ENCODE measurements at places on chromosomes 5 and 9.

DNA sequence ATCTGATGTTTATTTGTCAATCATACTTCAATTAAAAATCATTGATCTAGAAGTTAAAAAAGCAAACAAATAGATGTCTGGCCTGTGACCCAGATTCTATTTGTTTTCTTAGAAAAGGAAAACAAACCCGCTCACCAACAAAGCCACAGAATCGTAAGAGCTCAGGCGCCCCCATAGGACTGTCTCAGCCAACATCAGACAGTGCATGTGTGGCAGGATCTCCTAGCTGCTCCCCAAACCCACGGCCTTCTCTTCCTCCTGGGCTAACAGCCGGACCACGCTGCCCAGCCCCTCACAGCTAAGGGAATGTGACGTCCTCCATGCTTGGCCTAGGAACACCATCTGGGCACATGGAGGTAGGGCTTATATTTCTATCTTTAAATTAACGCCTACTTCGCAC is 19.4 kb downstream of the OR2Y1 start:
- no peak for DNase-seq

DNA sequence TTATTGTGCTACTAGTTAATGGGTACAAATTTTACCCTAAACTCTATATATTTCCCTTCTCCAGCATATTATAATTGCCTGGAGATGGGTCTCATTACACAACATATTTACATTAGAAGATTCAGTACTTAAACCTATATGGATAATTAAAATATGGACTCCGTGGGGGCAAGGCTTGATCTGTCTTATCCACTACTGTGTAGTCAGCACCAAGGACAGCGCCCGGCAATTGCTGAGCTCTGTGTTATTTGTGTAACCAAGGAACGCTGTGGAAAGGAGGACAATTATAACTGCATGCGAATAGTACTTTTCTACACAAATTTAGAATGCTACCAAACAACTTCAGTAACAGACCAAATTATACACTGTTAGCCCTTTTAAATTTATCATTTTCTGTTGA is 77.7 kb downstream of the DNAH5 start:
- no peak for DNase-seq

DNA sequence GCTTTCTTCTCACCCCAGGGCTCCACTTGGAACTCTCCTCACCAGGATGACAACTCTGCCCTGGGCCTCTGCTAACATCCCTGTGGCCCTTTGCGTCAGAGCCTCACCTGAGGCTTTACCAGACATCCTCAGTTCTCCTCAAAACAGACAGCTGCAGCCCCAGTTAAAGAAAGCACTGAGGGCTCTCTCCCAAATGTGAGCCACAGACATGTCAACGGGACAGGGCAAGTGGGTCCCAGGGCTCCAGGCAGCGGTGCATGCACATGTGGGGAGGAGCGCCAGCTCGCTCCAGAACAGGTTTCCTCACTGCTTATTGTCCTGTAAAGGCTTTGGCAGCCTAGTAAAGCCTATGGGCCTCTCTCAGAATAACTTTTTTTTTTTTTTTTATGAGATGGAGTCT is 37.3 kb downstream of the IPPK start:
- no peak for DNase-seq

- no peak for DNase-seq
These were observed at the start of gene ABCA1 for GRCh38 chr9:104927912-104928740. ABCA1 (minus strand) TSS chr9:104928155; CDS start chr9:104903679, 24,476 bp downstream.

DNA sequence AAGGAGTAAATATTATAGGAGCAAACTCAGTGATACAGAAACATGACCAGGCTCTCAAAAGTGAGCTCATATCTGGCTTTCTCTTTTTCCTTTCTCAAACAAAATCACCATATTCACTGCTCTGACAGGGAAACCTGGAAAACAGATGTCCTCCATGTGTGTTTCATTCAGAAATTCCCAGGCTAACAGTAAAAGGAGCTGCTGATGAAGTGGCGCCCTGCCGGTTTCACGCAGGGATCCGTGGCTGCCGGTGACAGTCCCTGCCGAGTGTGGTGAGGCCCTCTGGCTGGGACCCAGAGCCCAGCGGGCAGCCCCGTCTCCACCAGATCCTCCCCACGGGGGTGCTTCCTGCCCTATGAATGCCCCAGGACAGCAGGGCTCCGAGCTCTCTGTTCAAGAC is 208.1 kb downstream of the GNA14 start:
- peak; percentile 42 for DNase-seq

GRCh38 chr9:124437086-124437485 is 13.2 kb upstream of the ADGRD2 start:
- no peak for DNase-seq

DNA sequence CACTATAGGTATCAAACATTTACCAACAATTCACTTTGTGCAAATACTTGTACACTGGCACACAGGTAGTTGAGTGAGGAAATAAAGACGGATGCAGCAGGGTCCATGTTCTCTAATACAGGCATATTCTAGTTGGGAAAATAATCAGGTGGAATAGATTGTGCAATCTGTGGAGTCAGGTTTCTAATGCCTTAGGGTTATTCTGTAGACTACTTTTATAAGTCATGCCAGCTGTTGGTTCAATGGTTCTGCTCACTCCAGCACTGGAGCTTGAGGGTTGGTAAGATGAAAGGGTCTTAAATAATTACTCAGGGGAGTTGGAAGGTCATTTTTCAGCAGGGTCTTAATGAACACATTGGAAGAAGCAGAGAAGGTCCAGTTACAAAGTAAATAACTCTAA is 690.3 kb upstream of the DMAC1 start:
- no peak for DNase-seq

DNA sequence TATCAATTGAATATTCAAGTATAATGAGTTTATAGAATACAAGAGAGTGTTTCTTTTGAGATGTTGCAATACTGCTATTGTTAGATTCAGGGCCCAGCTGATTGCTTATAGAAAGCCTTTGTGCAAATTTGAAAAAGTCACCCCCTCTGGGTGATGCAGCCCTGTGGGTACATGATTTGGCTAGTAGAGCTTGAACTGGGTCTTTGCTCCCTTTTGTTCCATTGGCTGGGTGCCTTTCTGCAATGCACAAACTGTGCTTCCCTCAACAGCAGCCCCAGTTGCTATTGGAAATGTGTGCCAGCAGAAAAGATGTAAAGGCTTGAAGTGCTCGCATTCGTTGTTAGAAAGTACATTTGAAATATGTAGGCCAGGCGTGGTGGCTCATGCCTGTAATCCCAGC is 61.8 kb upstream of the CEMIP2 start:
- no peak for DNase-seq

GRCh38 chr9:91815896-91816295 is 134.1 kb downstream of the ROR2 start:
- no peak for DNase-seq

DNA sequence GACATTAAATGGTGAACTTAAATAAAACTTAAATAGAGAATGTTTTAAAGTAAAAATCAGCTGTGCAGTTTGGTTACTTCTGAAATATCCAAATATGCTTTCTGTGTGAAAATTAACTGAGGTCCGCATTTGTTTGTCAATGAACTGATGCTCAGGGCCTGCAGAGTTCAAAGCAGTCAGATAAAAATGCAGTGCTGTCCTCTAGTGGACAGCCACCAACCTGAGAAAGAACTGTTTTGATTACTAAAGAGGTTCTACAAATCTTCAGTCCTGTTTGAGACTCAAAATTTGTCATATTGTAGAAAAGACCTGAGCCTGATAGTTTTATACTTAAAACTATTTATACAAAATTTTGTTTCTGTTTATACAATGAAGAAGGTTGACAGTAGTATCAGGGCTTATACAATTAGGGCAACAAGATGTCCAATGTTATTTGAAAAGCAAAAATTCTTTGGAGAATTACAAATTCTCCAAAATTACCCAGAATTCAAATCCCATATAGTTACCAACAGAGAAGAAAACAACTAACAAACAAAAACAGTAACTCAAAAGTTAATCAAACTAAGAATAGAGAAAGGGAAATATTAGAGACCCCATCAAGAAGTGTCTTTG is 232.3 kb upstream of the TBCA start:
- DNase-seq = no peak

DNA sequence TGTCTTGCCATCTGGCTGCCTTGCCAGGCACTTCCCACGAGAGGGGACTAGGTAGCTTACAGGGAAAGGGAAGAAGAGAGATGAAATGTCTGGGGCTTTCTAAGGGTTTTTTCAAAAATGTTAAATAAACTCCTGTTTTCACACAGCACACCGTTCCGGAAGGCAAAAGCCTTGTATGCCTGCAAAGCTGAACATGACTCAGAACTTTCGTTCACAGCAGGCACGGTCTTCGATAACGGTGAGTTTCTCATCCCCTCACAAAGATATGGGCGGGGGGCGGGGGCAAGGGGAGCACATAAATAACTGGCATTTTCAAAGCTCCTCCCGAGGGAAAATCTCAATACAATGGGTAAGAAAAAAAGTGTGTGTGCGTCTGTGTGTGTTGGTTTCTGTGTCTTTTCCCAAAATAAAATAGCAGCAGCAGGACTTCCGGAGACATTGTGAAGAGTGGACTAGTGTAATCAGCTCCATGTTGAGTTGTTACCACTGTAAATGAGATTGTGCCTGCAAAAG is 189.6 kb downstream of the NR3C1 start:
- DNase-seq = no peak

DNA sequence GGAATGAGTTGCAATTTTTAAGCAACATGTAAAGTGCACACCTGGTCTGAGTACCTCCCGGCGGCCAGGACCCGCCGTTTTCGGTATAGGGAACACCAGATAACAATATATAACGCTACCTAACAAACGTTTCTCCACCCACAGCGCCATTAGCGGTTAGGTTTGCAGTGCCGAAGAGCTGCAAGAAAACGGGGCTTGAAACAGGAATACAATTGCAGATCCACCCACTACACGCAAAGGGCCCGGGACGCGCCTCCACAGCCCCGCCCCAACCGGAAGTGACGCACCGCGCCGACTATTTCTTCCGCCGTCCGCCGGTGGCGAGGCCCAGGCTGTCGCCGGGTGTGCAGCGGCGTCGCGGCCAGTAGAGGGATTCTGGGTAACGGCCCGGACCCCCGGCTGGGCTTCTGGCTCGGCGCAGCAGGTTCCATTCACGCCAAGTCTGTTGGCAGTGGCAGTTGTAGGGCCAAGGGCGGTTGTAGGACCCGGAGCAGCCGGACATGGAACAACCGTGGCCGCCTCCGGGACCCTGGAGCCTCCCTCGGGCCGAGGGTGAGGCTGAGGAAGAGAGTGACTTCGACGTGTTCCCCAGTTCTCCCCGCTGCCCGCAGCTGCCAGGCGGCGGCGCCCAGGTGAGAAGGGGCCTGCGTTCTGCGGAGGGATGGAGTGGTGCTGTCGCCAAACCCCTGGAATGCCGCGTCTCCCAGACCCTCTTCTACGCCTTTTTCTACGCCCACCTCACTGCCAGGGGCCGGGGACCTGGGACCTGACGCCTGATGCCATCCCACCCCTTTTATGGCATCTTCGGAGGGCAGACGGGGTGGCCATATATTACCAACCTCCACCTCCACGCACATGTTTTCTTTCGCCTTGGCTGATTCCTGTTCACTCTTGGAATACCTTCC is at the start of gene CDC37L1:
Gene CDC37L1 (plus strand): TSS at position 302 of the 905 bp plus-strand sequence. CDS start 199 bp downstream, at position 501.
- DNase-seq = peak; percentile 75

DNA sequence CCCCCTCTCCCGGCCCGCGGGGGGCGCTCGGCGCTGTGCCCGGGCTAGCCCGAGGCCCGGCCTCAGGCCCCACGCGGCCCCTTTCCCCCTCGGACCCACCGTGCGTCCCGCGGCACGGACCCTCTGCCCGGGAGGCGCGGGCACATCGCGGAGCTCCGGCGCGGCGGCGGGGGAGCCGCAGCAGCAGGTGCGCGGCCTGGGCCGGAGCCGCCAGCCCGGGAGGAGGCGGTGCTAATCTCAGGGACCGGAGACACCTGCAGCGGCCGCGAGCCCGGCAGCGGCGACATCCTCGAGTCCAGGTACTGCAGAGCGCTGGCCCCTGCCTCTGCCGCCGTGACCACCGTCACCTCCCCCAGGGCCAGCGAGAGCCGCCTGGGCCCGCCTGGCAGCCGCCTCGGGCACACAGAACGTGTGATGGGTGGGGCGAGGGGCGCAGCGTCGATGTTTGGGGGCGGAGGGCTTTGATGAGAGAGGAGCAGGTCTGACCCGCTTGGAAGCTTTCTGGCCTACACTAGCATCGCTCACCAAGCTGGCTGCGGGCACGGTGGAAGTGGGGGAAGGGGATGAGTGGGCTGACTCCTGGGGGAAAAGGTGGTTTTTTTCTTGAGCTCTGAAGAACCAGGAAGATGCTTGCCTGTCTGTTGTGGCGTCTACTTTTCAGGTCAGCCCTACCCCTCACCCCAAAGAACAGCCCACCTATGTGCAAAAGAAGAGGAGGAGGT is 524 bp downstream of the CYFIP2 start:
- DNase-seq = no peak

DNA sequence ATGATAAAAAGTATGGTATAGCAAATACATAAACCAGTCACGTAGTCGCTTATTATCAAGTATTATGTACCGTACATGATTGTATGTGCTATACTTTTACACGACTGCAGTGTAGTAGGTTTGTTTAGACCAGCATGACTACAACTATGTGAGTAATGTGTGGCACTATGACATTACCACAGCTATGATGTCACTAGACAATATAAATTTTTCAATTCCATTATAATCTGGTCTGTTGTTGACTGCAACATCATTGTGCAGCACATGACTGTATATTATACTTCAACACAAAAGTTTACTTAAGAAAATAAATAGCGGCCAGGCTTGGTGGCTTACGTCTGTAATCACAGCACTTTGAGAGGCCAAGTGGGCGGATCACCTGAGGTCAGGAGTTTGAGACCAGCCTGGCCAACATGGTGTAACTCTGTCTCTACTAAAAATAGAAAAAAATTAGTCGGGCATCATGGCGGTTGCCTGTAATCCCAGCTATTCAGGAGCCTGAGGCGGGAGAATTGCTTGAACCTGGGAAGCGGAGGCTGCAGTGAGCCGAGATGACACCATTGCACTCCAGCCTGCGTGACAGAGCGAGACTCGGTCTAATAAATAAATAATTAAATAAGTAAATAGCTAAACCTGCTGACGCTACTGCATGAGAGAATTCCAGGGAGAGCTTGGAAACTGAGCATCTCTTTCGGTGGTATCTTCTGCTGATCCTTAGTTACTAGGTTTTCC is 24.6 kb upstream of the JADE2 start:
- no peak for DNase-seq

GRCh38 chr5:58255970-58256369 is 203.9 kb downstream of the PLK2 start:
- no peak for DNase-seq

GRCh38 chr9:92717201-92718085 is 47.2 kb downstream of the BICD2 start:
- DNase-seq = no peak

GRCh38 chr5:95949810-95950209 is 11.8 kb downstream of the ELL2 start:
- DNase-seq = no peak

DNA sequence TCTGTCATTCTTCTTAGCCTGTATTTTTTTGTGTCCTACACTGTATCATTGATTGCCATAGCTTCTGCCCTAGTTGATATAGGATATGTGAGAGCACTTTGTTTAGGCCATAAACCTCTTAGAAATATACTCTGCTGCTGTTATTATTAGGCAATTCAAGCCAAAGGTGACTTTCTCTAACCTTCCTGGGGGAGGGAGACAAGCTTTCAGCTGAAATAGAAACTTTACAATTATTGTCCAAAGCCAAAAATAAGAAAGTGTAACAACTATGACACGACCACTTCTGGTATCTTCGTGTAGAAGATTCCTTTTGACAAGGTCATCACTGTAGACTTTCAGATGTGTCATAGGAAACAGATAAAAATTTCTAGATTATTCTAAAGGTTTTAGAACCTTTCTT is 12.2 kb upstream of the CSNK1A1 start:
- no peak for DNase-seq

All from BJ (cell line).